A549 treated with ZK216348 at 1 μM for 4 hours (cell line): ENCODE measurements at places on chromosomes 5 and 9. TPM values are rescaled to one million over a fixed set of nuclear protein-coding genes. Genes with fewer than 3 reads are reported as not detected.

The ATP10B gene
- total RNA-seq = not detected in 5 replicates

The CXCL14 gene
- 0.14 to 0.15 TPM (median 0.14 TPM) in 3 of 5 replicates, not detected in the others for total RNA-seq

The SPATA31E1 gene
- total RNA-seq = not detected in 5 replicates

The ADAMTS2 gene
- total RNA-seq = 0.07 to 0.16 TPM (median 0.09 TPM) in 4 of 5 replicates, not detected in the other

The HAUS6 gene
- total RNA-seq = 19.9 to 38.1 TPM (median 23.1 TPM) in 5 replicates

The SH3TC2 gene
- total RNA-seq = 0.23 to 1.3 TPM (median 0.72 TPM) in 5 replicates

The ARL14EPL gene
- 0.18 to 0.33 TPM (median 0.18 TPM) in 3 of 5 replicates, not detected in the others for total RNA-seq

The VCAN gene
- 10.4 to 15.3 TPM (median 11.7 TPM) in 5 replicates for total RNA-seq

The FOXD4 gene
- total RNA-seq = 0.34 to 0.94 TPM (median 0.49 TPM) in 5 replicates

The HMMR gene
- 16.3 to 31.5 TPM (median 26.2 TPM) in 5 replicates for total RNA-seq

The PCAT7 gene
- total RNA-seq = 0.41 to 1.1 TPM (median 0.94 TPM) in 5 replicates

The FOXD4L4 gene
- total RNA-seq = 0.08 to 0.13 TPM (median 0.13 TPM) in 3 of 5 replicates, not detected in the others

The GFI1B gene
- not detected in 5 replicates for total RNA-seq

The RNF183 gene
- not detected in 5 replicates for total RNA-seq

The UBE2R2 gene
- 39.8 to 51.2 TPM (median 48.8 TPM) in 5 replicates for total RNA-seq

The CCNO gene
- total RNA-seq = 4.7 to 9.1 TPM (median 7.5 TPM) in 5 replicates

The APC gene
- 5.3 to 11.6 TPM (median 8.7 TPM) in 5 replicates for total RNA-seq

The PCDHGA4 gene
- 0.11 to 0.23 TPM (median 0.17 TPM) in 5 replicates for total RNA-seq

The SYNPO gene
- total RNA-seq = 17.5 to 31.2 TPM (median 29.6 TPM) in 5 replicates

The ARHGEF37 gene
- total RNA-seq = 1.2 to 1.5 TPM (median 1.4 TPM) in 5 replicates

The GNAQ gene
- 8.8 to 20.8 TPM (median 16.6 TPM) in 5 replicates for total RNA-seq

The MLANA gene
- total RNA-seq = not detected in 5 replicates

The OCLN gene
- total RNA-seq = 9.6 to 15.3 TPM (median 10.1 TPM) in 5 replicates

The LCP2 gene
- total RNA-seq = not detected in 5 replicates

The OR1J2 gene
- not detected in 5 replicates for total RNA-seq

The PTGS1 gene
- total RNA-seq = 1.3 to 1.6 TPM (median 1.6 TPM) in 5 replicates

The FABP6 gene
- 0.45 to 1.6 TPM (median 1.1 TPM) in 5 replicates for total RNA-seq

The INVS gene
- 8.3 to 11.4 TPM (median 10.4 TPM) in 5 replicates for total RNA-seq

The NME5 gene
- not detected in 5 replicates for total RNA-seq

The SOHLH1 gene
- not detected in 5 replicates for total RNA-seq

The SMIM32 gene
- not detected in 5 replicates for total RNA-seq

The OTULINL gene
- 10.6 to 13.5 TPM (median 12.9 TPM) in 5 replicates for total RNA-seq

The PDE6A gene
- 0.19 to 0.38 TPM (median 0.25 TPM) in 5 replicates for total RNA-seq

The FOXD4L6 gene
- not detected in 5 replicates for total RNA-seq

The PTGES gene
- 117 to 168 TPM (median 139 TPM) in 5 replicates for total RNA-seq

The NR5A1 gene
- 0.09 TPM in 1 of 5 replicates, not detected in the others for total RNA-seq

The HTR1A gene
- not detected in 5 replicates for total RNA-seq
